H9 (cell line): ENCODE measurements at places on chromosomes 5 and 9. TPM values are rescaled to one million over a fixed set of nuclear protein-coding genes. Genes with fewer than 3 reads are reported as not detected.

STARD4 gene
- 27.1 and 28.7 TPM in 2 replicates for total RNA-seq

- peak; percentile 40 for DNase-seq
These were observed 9.3 kb downstream of the BAAT start for GRCh38 chr9:101375546-101375945.

DNA sequence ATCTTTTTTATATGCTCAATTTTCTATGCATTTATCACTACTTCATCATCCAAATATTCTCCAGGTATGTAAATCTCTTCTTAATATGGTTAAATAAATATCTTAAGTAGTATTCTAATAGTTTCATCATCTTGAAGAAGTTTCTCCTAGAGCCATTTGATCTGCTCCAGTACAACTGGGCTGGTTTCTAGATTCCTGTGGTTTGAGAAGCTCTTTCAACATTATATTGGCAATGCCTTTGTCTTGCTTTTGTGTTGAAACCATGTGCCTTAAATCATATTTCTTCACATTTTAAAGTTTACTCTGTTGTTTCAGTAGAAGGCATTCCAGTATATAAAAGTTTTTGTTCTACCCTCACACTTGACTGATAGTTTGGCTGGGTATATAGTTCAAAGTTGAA is 27.6 kb downstream of the MBLAC2 start:
- no peak for DNase-seq

DNA sequence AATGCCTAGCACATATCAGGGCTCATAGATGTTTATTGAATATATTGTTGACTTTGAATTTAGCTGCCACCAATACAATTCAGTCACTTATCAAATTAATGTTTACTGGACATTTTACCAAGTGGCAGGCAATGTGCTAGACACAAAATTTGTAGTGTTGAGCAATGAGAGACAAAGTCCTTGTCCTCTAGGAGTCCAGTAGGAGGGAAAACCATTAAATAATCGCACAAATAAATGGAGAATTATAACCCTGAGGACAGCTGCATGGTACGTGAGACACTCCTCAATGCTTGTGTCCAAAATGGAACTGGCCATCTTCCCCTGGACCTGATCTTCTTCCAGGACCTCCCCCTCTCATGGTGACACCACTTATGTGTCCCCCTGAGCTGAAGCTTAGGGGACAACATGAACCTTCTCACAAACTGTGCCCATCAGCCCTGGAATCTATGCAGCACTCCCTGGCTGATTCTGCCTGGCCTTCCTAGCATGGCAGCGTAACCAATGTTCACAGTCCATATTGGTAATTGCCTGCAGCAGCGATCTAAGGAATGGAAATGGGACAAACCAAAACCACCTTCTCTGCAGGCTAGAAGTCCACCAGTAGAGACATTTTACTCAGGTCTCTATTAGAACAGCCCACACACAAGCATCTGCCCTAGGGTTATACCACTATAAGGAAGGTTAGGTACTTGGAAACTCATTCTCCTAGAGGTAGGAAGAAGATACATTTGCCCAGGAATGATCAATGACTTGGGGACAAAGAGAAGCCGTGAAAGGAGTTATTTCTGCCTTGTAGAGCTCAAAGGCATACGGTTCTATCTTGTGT is 75.5 kb downstream of the FGF1 start:
- no peak for DNase-seq

DNA sequence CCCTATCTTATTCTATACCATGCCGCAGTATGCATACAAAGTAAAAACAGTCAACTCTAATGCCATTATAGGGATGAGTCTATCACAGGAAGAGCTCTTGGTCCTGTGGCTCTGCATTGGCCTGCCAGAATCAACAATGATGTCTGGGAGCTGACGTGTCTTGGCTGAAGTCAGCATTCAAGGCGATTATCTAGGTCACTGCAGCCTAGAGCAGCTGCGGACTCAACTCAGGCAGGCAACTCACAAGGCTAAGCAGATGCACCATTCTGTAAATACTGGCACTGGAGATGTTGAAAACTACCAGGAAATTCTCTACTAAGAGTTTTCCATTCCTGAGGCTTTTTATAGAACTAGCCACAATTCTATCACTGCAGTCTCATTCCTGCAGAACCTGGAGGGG is 13.3 kb downstream of the SPATA9 start:
- DNase-seq, result peak; percentile 35

PLAC8L1 gene
- total RNA-seq, result 0.52 and 0.64 TPM in 2 replicates
